ENCODE measurements at places on chromosomes 6 and 20. TPM values are rescaled to one million over a fixed set of nuclear protein-coding genes. Genes with fewer than 3 reads are reported as not detected.

The HSPA12B gene
- total RNA-seq, result not detected

The NRSN1 gene
- not detected for total RNA-seq

The DACT2 gene
- total RNA-seq, result 0.65 TPM

- DNase-seq, result no peak
- no peaks in the 10 kb centered on the region for H3K27me3 ChIP-seq
- H3K4me3 ChIP-seq, result no peak overlapping the region
- no peak overlapping the region for H3K27ac ChIP-seq
- no peaks in the 10 kb centered on the region for H3K36me3 ChIP-seq
Observed at GRCh38 chr6:123635144-123635543, 1.6 kb downstream of the TRDN start.

DNA sequence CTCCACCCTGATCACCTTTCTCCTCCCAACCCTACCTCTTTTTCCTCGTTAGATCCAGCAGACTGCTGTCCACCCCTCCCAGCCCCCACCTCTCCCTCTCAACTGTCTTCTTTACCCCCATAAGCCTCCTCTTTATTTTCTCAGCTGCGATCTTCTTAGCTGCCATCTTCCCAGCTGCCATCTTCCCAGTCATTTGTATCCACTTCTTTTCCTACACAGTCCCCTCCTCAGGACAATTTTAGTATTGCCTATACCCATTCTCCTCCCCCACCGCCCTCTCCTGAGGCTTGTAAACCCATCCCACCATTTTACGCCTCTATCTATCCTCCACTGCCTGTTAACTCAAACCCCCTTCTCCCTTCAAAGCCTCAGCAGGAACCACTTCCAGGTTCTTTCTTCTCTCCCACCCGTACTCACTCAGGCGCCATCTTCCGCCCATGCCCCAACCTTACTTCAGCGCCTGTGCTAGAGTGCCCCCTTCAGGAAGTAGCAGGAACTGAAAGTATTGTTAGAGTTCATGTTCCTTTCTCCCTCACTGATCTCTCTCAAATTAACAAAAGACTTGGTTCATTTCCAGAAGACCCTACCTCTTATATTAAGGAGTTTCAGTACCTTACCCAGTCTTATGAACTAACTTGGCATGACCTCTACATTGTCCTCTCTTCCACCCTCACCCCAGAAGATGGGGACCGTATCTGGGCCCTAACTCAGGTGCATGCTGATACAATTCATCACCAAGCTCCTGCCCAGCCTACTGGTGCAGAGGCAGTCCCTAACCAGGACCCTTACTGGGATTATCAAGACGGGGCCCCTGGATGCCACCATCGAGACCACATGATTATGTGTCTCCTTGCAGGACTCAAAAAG is 236.0 kb downstream of the ADGRG6 start:
- H3K4me3 ChIP-seq, result no peak overlapping the region
- H3K27ac ChIP-seq, result no peak overlapping the region
- no peaks in the 10 kb centered on the region for H3K36me3 ChIP-seq
- DNase-seq, result no peak
- H3K4me1 ChIP-seq, result no peaks in the 10 kb centered on the region

DNA sequence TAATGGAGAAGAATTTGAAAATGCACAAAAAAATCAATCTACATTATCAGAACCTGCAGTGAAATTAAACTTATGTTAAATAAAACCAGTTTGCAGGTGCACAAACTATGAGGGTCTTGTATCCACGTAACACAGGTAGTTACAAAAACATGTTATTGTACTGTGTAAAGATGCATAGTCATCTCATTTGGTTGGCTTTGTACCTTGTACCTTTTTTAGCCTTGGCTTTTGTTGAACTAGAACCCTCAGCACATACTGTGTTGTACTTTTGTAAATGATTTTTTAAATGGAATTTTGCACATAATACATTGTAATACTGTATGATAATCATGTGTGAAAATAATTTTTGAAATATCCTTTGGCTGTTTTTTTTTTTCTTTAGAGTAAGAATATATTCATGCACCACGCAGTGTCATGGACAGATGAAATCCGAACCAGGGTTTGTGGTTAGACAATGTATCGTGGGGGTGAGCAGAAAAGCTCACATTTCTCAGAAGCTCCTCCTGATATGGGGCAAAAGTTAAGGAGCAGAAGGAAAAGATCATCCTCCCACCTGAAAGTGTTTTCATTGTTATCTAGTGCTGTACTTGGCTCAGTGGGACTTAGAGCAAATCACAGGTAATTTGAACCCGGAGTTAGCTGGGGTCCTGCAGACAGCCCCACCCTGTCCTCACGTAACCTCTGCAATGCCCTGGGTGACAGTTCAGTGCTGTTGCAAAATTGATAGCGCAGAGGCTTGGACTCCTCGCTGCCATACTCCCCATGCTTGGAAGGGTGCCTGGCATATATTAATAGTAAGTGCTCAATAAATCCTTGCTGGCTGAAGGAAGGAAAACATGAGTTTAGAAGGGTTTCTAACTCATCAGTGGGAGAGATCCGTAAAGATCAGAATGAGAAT is 14.8 kb upstream of the NAA20 start:
- no peaks in the 10 kb centered on the region for H3K27me3 ChIP-seq
- H3K4me3 ChIP-seq, result no peak overlapping the region
- H3K27ac ChIP-seq, result no peak overlapping the region
- DNase-seq, result no peak
- H3K4me1 ChIP-seq, result no peaks in the 10 kb centered on the region

DNA sequence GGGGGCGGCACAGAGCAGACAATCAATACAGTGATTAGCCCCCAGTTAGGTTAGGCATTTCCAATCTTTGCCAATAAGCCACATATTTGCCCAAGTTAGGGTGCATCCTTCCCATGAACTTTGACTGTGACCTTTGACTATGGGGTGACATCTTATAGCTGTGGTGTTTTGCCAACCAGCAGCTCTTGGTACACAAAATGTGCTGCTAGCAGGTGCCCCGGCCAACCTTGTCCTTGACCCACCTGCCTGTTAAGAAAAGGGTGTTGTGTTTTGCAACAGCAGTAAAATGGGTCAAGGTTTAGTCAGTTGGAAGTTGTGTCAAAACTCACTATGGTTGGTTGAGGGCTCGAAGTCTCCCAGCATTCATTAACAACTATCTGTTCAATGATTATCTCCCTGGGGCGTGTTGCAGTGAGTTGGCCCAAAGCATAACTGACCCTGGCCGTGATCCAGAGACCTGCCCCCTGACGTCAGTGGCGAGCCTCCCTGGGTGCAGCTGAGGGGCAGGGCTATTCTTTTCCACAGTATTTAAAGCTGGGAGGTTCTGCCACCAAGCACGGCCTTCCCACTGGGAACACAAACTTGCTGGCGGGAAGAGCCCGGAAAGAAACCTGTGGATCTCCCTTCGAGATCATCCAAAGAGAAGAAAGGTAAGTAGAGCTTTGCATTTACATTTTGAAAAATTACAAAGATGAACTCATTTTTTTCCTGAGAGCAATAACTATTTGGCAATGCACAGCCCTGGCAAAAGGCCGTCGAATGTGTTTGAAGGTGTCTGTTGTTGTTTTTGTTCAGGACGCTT is at the start of gene PCK1:
TSS of gene PCK1 (plus strand) at position 557 of the 802 bp plus-strand sequence. CDS start 302 bp downstream, outside the sequence.
- H3K4me3 ChIP-seq, result no peak within 1 kb of the TSS
- no peaks in the 10 kb centered on the region for H3K36me3 ChIP-seq
- no peak within 1 kb of the TSS for H3K27ac ChIP-seq
- peaks cover 5% of the 10 kb centered on the region for H3K27me3 ChIP-seq
